ENCODE measurements at places on chromosomes 2 and 18.

GRCh38 chr2:47034973-47035609, 119.5 kb upstream of the MCFD2 start:
- DNase-seq: peak; percentile 64

GRCh38 chr18:79728931-79729586, 49.5 kb downstream of the CTDP1 start:
- DNase-seq: no peak

DNA sequence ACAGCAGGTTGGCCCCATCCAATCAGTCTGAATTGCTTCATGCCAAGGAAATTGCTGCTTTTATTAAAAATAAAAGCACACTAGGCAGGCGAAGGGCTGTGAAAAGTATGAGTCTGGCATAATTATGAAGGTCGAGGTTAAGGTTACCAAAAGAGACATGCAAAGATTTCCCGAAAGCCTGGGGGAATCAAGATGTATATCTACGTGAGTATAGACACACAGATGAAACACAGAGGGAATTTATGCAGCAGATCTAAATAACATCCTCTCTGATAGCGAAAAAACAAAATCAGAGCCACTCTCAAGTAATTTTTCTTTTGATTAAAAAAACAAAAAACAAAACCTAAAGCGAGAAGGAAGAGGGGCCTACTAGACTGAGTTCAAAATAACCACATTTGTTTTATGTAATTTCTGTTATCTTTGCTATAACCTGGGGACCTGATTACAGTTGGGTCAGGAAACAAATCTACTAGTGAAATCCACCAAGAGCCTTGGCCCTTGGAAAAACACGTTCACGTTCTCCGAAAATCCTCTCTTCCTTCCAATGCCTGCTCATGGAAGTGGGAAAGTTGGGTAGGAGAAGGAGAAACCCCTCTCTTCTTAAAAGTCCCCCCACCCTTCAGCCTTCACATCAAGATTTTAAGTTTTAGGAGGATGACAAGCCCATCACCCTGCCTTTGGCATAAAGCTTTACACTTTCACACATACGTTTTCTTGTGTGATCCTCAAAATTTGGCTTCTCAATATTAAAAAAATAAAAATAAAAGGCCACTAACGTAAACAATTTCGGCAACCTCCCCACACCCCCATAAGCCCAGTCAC, 1.4 kb downstream of the AAK1 start:
- DNase-seq: no peak

DNA sequence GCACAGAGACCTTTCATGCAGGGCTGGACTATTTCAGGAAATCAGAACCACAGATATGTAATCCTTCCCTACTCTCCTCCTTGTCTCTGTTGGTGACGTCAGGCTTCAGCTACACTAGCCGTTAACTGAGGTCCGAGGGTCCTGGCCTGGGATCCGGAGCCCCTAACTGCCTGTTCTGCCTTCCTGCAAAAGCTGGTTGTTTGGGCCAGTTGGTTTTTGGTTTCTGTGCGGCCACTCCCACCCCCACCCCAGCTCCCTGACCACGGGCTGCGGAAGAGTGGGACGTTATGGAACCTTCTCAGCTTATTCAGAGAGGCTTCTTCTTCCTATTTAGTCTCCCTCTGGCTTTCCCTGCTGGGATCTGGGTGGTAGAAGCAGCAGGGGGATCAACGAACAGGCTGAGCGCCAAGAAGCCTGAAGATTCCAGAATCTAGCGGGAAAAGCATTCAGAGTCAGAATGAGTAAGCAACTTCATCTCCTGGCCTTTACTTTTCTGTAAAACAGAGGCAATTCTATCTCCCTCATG, 49.3 kb upstream of the ROCK2 start:
- DNase-seq: no peak

- DNase-seq: no peak
These were observed 17.9 kb upstream of the SDC1 start for GRCh38 chr2:20242727-20243377.

- DNase-seq: no peak
These were observed 546.3 kb upstream of the ZEB2 start for GRCh38 chr2:145066151-145066661.

- no peak for DNase-seq
These were observed 994 bp upstream of the DTNA start for GRCh38 chr18:34709104-34709503.

- DNase-seq: no peak
These were observed 389.8 kb downstream of the LNPK start for GRCh38 chr2:175612280-175612679.

DNA sequence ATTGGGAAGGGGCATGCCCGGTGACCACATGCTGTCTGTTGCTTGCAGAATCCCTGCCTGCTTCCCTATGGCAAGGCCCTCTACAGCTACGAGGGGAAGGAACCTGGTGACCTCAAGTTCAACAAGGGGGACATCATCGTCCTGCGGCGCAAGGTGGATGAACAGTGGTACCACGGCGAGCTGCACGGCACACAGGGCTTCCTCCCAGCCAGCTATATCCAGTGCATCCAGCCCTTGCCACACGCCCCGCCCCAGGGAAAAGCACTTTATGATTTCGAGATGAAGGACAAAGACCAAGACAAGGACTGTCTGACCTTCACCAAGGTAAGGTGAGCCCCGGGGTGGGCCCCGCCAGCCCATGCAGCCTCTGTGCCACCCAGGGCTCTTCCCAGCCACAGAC, 218.6 kb downstream of the SH3RF3 start:
- no peak for DNase-seq

- DNase-seq: no peak
These were observed 5.8 kb upstream of the UCN start for GRCh38 chr2:27313882-27314645.

DNA sequence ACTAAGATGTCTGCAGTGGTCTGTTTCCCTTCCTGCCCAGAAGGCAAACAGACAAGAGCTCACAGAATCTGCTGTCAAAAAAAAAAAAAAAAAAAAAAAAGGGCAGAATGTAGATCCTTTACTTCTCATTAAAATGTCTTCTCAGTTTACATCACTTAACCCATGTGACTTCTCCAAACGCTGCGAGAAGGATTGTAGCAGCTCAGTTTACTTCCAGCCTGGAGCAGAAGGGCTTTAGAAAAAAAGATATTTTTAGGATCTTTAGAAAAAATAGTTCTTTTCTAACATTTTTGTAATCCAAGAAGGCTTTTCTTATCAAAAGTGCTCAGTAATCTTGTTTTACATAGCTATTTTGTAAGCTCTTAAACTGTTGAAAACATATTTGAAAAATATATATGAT, 425.4 kb downstream of the CNTNAP5 start:
- DNase-seq: no peak

GRCh38 chr18:58348951-58349350, 279.9 kb downstream of the ALPK2 start:
- no peak for DNase-seq

- no peak for DNase-seq
These were observed 177.7 kb upstream of the ZC3H15 start for GRCh38 chr2:186308347-186308746.

DNA sequence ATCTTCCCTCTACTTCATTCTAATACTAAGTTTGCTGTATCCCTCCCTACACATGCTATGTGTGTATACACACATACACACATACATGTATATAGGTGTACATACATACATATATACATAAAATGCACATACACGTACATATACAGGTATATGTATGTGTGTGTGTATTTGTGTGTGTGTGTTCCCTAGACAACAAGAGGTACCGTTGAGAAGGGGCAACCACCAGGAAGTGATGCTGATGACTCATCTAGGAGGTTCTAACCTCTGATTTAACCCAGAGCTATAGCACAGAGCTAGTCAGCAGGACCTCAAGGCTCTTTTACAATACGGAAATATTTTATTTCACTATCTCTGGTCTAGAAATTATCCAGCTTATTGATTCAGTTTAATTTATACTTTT, 139.2 kb downstream of the LAMA3 start:
- peak; percentile 73 for DNase-seq

DNA sequence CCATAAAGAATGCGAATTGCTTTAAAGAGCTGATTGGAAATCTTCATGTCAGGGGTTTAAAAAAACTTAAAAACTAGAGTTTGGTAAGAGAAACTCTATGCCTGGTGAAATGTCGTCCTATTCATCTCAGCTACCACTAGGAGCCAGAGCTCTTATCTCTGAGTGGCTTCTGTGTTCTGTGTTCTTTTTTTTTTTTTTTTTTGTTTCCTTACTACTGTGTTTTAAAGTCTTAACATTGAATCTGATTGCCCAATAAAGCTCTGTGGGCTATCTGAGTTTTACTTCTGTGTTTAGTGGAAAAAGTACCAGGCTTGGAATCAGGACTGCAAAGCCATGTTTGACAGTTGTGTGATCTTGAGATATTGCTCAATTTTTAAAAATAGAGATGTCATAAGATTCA, 494.8 kb downstream of the RIT2 start:
- no peak for DNase-seq

GRCh38 chr2:71389384-71390072, 57.9 kb downstream of the ZNF638 start:
- no peak for DNase-seq

GRCh38 chr2:215388002-215388728, 47.7 kb downstream of the FN1 start:
- DNase-seq: no peak

DNA sequence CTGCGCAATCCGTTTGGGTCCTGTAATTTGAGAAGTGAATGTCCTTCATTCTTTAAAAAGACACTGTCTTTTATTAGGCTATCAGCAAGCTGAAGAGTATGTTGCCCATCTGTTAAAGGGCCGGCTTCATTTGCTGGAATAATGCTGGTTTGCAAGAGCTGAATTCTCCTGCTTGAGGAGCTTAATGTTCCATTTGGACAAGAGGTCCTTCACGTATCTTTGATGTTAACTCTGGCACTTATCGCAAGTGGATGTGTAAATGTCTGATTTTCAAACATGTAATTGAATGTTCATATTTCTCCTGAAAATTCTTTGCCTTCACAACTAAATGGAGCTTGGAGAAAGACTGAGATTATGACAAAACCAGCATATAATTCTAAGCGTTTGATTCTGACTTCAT, 280.8 kb upstream of the NRP2 start:
- no peak for DNase-seq

DNA sequence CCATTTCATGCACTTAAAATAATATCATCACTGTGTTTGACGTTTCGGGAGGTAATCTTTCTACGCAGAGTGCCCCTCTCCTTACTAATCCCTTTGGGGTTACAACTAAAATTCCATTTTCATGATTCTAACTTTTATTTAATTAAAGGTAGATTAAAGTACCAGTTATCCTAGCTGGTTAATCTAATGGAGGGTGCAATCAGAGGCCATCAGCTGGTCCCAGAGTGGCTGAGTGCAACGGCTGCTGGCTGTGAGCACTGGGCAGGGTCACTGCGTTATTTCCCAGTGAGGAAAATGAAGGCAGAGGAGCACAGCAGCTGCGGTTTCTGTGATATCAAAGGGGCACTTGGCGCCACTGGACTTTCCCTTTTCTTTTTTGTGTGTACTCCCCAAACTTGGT, 12.1 kb downstream of the SCYGR4 start:
- DNase-seq: no peak

- no peak for DNase-seq
These were observed 7.6 kb upstream of the ZFAND2B start for GRCh38 chr2:219198974-219199373.

- DNase-seq: no peak
These were observed 10.2 kb upstream of the HTR2B start for GRCh38 chr2:231134910-231135655.

GRCh38 chr2:89829828-89830227, 1138.4 kb downstream of the RPIA start:
- no peak for DNase-seq

DNA sequence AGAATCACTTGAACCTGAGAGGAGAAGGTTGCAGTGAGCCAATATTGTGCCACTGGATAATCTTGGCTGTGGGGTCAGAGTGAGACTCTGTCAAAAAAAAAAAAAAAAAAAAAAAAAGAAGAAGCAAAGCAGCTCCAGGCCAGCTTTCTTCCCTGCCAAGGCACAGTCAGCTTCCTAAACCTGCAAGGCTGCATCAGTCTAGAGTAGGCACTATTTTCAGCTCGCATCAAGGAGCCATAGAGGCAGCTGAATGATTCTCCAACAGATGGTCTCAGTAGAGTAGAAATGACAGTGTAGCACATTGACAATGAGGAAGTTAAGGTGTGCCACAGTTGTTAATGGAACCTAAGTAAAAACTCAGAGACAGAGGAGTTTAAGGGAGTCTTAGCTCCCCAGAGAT, 35.6 kb downstream of the BMP10 start:
- DNase-seq: no peak

GRCh38 chr2:133197156-133197555, 371.1 kb downstream of the NCKAP5 start:
- DNase-seq: no peak

- no peak for DNase-seq
These were observed 70.3 kb downstream of the ZBTB7C start for GRCh38 chr18:48338915-48339314.

- DNase-seq: no peak
These were observed 244.3 kb downstream of the FAM210A start for GRCh38 chr18:13481820-13482617.

DNA sequence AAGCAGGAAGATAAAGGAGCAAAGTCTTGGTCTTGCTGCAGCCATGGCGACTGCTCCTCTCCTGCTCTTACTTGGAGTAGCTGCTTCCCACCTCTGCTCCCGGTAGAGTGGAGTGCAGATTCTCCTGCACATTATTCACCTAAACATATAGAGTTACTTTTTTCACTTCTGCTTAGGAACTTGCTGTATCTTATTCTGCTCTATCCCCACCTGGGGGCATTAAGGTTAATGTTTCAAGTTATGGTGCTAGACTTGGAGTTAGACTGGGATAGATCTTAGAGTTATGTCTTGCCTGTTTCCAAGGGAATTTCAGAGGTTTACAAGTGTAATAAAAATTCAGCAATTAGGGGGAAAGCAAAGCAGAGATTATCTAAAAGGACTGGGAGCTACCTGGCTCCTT, 144.2 kb downstream of the SETBP1 start:
- DNase-seq: no peak

GRCh38 chr2:58734365-58734764, 493.2 kb upstream of the FANCL start:
- no peak for DNase-seq

- no peak for DNase-seq
These were observed 144.6 kb upstream of the SATB2 start for GRCh38 chr2:199602271-199602895.

- DNase-seq: no peak
These were observed 16.5 kb downstream of the ELMOD3 start for GRCh38 chr2:85371045-85371444.

- no peak for DNase-seq
These were observed 97.9 kb upstream of the RIOK3 start for GRCh38 chr18:23355206-23355605.

GRCh38 chr2:88680916-88681315, 10.6 kb upstream of the RPIA start:
- DNase-seq: no peak
